ENCODE measurements at places on chromosomes 13 and 19. TPM values are rescaled to one million over a fixed set of nuclear protein-coding genes. Genes with fewer than 3 reads are reported as not detected.

DNA sequence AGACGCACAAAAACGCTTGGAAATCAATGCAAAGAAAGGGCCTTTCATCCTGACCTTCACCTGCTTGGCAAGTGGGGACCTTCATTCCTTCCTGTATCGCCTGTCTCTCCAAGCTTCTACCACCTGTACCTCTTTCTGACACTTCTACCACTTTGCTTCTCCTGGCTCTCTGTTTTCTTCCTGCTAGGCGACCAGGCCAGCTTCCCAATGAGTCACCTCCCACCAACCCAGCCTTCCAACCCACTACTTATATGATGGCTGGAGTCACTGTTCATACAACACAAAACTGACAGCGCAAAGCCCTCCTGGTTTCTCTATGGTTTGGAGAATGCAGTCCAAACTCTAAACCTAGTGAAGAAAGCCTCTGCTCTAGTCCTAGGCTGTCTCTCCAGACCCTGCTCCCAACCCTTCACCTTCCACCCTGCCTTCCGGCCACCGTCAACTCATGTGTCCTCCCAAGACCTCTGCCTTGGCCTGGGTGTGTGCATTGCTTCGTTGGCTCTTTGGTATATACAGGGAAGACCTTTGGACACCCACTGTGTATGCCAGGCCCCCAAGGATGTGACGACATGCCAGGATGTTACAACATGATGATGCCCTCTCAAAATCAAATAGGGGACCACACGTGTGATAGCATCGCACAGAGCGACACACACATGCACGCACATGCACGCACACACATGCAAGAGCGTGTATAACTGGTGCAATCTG is 148.5 kb downstream of the STK24 start:
- no peak for DNase-seq

DNA sequence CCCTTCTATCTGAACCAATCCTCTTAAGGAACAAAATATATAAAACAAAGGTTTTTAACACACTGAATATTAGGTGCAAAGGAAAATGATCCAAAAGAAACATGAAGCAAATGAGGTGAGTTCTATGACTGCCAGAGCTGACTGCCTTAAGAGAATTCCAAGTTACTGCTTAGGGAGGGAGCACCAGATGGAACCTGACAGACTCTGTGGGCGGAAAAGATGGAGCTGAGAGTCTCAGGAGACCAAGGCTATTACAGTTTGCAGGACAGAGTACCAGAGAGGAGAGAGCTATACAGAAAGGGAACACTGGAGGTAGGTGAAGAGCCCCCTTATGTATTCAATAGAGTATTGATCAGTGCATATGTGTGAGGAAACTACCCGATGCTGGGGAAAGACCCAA is 87.2 kb downstream of the B3GLCT start:
- no peak for DNase-seq

The ZNF296 gene
- total RNA-seq: not detected

DNA sequence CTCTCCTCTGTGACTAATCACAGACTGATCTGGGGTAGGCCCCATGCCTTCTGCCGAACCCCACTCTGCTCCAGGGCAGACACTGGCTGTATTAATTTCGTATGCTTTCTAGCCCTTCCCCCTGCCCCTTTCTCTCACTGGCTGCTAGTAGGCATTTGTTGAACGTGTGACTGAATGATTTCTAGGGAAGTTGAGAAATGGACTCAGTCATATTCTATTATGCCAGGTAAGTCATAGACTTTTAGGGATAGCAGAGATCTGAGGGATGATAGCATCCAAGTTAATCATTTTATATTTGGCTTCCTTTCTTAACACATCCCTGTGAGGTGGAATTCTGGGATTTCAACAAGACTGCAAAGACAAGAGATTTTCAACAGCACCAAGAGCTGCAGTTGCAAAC is 166.4 kb downstream of the FGF9 start:
- DNase-seq: no peak

GRCh38 chr19:31530781-31531180 is 181.5 kb upstream of the TSHZ3 start:
- no peak for DNase-seq

GRCh38 chr13:95239283-95239682 is 62.0 kb downstream of the ABCC4 start:
- DNase-seq: no peak

- no peak for DNase-seq
Observed at GRCh38 chr19:18541992-18542940, 1.1 kb downstream of the FKBP8 start.

The ZNF426 gene
- total RNA-seq: 14.1 TPM

GRCh38 chr19:8558325-8558724 is 18.9 kb downstream of the MYO1F start:
- DNase-seq: no peak

- no peak for DNase-seq
Observed at GRCh38 chr19:28169168-28169887, 1043.6 kb downstream of the UQCRFS1 start.

DNA sequence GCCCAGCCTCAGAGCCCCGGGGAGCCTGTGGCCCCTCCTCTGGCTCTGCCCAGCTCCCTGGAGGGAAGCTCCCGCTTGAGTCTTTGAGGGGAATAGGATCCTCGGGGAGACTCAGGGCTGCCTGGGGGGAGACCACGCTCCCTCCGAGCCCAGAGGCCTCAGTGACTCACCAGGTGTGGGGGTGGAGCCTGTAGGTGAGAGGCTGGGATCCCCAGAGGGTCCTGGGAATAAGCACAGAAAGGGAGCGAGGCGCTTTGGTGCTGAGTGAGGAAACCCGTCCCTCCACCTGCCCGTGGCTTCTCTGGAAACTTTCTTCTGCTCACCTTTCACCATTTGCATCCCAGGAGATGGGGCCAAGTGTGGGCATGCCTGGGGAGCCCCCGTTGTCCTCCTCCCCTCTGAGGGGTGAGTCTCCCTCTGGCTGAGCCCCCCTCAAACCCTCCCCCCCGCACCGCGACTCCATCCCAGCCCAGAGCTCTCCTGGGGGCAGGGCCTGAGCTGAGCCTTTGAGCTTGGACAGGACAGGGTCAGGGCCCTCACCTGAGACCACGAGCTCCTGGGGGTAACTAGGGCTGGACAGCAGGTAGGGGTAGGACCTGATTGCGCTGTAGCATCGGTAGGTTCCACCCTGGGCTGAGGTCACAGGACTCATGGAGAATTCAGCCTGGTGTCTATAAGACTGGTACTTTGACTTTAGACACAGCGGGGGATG is 2.7 kb downstream of the LILRB5 start:
- DNase-seq: no peak

DNA sequence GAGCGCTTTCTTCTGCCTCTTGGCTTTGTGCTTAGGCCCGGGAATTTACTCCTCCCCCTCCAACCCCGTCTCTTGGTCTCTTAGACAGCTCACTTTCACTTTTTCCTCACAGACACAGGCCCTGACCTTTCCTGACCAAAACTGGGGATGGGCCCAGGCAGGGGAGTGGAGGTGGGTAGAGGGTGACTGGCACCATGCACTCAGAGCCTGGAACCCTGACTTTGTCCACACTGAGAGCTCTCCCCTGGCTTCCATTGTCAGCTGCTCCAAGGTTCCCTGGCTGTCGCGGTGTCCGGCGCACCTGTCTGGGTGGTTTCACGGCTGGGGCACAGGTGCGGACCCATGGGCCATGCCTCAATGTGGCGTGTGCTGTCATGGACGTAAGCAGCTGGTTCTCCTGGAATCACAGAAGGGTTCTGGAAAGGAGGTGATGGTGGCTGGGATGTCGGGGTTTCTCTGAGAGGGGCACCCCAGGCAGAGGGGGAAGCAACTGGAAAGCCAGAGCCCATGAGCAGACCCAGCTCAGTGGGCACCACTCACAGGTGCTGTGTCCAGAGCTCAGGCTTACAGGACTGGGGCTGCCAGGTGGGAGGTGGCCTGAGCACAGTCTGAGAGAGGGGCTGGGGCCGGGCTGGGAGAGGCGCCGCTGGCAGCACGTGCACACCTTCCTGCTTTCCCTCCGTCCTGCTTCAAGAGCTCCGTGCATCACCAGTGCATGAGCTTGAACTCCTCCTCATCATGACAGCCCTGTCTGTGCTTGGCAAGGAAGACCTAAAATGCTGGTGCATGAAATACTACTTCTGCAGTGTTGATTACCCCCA is 28.0 kb upstream of the C1QTNF9 start:
- no peak for DNase-seq

DNA sequence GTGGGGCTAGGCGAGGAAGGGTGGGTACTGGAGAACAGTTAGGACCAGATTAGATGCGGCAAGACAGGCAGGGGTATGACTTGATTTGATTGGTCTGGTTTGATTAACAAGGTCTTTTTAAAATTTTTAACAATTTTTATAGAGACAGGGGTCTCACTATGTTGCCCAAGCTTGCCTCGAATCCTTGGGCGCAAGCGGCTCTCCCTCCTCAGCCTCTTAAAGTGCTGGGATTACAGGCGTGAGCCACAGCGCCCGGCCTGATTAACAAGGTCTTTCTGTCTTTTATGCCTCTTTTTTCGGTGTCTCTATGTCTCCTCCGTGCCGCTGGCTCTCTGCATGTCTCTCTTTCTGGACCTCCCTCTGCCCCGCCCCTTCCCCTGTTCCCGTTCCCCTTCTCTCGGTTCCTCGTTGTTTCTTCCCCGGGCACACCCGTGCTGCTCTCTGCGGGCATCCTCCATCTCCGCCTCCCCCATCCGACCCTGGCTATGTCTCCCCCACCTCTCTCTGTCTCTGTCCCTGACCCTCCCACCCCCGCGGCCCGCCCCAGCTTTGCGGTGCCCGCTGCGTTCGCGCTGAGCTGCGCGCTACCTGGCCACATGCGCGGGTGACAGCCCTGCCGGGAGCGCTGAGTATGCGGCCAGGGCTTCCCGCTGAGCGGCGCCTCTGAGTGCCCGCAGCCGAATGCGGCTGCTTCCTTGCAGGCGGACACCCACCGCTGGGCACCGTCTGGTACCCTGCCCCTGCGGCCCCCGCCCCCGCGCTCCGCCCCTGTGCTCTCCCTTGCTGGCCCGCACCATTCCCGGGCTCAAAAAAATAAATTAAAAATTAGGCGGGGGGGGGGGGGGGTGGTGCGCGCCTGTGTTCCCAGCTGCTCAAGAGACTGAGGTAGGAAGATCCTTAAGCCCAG is 8.1 kb upstream of the SDHAF1 start:
- DNase-seq: peak; percentile 50

The PCDH9 gene
- 14.7 TPM for total RNA-seq

The PSG11 gene
- total RNA-seq: not detected

The LCP1 gene
- 14.1 TPM for total RNA-seq

The SIX5 gene
- 21.8 TPM for total RNA-seq

DNA sequence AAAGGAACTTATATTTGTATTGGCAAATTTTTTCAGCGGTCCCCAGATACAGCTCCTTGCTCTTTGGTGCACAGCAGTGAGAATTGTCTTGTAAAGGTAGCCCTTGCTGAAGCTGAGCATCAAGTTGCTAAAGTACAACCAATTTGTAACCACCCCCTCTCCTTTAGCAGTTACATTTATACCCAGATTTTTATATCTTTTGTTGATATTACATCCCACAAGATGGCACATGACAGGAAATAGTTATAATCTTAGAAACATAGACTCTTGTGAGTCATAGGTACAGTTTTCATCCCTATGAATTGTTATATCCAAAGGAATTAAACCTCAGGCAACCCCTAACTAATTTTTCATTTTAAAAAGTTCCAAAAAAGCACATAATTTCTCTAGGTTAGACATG is 523.0 kb upstream of the SLITRK1 start:
- DNase-seq: no peak

The ZNF471 gene
- total RNA-seq: 6.9 TPM

GRCh38 chr13:52449331-52450011 is 963 bp downstream of the VPS36 start:
- DNase-seq: no peak

The LONP1 gene
- total RNA-seq: 104 TPM

GRCh38 chr13:50794226-50794625 is 49.3 kb downstream of the DLEU7 start:
- no peak for DNase-seq

DNA sequence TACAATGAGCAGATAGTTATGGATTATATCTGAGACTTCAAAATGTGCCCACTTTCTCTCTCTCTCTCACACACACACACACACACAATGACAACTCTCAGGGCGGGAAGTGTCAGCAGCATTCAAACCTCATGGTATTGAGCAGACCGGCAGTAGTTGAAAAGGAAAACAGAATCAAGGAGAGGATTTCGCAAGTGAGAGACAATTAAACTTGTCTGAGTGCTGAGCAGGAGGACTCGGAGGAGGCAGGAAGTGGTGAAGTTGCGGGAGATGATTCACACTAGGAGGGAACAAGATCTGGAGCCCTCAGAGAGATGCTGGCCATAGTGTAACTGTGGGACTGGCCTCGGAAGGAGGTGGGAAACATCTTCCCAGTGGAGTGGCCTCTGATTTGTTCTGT is 353.1 kb downstream of the EFNB2 start:
- DNase-seq: no peak

The SOX1 gene
- total RNA-seq: not detected

- DNase-seq: no peak
Observed at GRCh38 chr13:79910875-79911540, 429.9 kb downstream of the SPRY2 start.

The RFX2 gene
- total RNA-seq: 6.1 TPM

DNA sequence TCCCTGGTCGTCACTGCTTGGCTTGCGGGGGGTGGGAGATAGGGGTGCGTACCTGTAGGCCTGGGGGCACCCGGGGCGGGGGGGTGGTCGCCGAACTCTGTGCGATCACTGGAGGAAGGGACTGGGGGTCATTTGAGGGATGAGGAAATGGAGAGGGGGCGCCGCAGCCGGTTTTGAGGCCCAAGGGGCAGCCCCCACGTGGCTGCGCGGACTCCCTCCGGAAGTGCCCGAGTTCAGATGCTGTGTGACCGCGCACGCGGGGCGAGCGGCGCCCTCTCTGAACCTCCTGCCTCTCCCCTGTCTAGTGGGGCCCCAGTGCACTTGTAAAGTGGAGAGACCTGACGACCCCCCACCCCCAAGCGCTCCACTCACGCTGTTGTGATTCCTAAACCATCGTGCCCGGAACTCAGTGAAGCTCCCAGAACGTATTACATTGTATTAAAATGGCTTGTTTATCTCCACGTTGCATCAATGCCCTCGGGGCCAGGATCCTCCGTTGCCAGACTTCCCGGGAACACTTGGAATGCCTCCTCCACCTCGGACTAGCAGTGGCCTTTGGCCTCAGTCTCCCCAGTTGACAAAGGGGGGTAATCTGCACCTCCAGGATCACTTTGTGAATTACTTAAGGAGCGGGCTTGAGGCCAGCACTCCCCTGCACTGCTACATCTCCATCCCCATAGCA is 3.0 kb upstream of the NANOS3 start:
- DNase-seq: no peak

DNA sequence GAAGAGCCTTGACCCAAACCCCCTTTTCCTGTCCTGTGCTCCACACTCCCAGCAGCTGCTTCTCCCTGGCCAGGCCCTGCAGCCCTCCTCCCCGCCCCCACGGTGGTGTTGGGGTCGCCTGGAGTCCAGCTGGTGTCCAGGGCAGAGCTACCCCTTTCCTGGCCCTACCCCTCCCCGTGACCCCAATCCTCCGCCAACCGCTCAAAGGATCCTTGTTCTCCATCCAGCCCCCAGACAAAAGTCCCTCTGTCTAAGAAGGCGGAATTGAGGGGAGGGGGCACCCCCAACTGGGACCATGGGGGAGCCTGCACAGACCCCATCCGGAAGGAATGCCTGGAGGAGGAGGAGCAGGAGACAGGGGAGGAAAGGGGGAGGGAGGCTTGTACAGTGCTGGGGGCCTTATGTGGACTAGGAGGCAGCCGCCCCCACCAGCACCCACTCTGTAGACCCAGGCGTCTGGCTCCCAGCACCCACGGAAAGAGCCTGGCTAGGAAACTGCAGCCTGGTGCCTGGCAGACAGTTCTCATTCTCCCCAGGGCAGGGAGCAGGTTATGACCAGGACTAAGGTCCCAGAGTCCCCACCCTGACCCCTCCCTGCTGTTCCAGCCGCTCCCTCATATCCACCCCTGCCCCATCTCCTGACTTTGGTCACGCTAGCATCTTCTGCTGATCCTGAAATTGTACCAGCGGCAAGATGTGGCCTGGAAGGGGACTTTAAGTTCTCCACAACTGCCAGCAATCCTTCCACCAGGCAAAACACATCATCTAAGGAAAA is at the start of gene FXYD3:
Gene FXYD3, plus strand, starts transcription at position 647 of the 775 bp plus-strand sequence. CDS start 3,554 bp downstream, outside the sequence.
- DNase-seq: no peak
